ENCODE measurements at places on chromosomes 2 and 18.

DNA sequence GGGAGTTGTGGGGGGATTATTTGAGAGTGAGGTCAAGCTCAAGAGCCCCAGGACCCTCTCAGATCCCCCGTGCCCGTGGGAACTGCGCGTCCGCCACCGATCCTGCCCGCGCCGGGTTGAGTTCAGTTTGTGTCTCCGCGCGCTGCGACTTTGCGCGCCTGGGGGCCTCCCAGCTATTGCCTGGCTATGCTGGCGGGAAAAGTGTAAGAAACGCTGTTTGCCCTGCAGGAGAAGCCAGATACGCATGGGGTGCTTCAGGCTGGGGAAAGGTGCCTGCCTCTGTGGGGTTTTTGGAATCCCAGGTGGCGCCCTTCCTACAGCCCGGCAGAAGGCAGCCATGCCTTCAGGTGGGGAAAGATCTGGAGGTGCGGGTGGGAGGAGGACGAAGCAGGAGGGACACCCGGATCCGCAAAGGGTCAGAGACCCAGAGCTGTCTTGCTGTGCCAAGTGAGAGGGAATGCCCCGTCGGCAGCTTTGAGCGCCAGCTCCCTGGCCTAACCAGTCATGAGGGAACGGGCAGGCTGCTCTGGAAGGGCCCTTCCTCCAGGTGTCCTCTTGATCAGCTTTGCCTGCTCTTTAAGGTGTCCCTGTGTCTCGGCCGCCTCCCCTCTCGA lies 22.5 kb downstream of the TEX44 start:
- no peak for DNase-seq

GRCh38 chr18:69655816-69656215 lies 255.1 kb downstream of the DOK6 start:
- DNase-seq = no peak

DNA sequence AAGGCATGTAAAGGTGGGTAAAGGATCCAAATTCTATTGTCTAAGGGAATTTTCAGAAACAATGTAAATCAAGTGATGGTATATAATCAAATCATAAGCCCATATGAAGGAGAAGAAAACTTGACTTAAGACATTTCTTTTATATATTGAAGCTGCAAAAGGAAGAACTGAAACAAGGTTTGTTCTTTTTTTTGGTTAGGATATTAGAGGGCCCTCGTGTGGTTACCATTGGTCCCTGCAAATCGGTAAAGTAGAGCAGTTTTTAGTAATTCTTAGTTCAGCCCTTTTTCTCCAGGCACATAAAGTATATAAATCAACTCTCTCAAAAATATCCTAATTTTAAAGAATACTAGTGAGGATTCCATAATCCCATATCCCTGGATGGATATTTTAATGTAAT lies 105.6 kb upstream of the STK17B start:
- no peak for DNase-seq

DNA sequence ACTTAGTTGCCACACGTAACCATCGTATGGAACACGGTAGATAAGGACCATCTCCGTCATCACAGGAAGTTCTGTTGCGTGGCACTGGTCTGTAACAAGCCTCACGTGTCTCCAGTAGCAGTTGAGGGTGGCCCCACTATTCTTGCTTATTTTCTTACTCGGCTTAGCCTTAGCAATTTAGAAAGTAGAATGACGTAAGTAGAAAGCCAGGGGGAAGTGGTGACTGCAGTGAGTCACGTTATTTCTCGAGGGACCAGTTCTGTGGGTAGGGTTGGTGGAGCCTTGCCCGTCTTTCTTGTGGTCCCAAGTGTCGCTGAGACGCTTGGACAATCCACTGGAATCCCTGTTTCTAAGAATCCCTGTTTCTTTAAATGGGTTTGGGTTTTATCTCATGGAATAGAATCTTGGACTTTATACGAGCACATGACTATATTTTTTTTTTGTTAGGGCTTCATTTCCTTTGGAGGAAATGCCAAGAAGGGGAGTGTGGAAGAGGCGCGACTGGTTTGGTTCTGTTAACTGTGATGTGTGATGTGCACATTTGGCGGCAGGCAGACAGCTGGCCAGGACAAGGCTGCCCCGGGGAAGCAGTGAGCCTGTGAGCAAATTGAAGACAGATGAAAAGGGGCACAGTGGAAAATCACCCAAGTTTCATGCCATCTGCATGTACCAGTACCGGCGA lies 96.2 kb downstream of the CABLES1 start:
- DNase-seq = peak; percentile 35

DNA sequence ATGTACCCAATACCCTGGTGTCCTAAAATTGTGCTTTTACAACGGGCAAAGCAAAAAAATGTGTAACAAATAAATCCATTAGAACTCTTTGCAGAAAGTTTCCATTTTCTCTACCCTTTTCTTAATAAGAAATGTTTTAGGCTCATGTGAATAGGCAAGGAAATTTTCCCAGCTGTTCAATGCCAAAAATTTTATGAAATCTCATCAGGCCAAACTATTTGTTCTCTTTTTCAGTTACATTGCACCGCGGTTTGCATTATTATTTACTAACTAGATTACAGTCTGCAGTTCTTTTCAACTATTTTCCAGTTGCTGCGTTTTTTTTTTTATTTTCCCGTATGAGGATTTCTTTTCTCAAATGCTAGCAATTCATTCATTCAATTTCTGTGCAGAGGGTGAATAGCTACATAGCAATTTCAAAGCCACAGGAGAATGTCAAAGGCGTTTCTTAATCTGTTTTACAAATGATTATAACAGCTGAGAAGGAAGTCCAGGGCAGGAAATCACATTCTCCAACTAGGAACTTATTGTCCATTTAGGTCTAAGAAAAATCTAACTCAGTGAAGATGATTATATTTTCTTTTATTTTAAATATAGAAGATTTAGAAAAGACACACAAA lies 367.5 kb upstream of the MMADHC start:
- DNase-seq = no peak

DNA sequence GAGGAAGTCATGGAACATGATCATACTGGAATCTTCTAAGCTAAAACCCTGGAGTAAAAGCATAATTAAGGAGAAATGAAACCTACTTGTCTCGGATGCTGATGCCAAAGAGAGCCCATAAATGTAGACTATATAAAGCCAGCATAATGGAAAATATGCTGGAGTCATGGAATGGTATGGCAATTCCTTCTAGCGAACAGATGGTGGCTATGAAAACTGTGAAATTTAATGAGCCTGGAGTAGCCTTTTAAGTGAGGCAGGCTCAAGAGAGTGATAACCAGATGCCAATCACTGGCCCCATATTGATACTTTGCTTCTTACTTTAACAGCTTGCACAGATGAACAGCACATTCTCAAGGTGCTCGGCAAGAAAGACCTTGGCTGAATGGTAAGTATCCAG lies 206.3 kb downstream of the PID1 start:
- no peak for DNase-seq

DNA sequence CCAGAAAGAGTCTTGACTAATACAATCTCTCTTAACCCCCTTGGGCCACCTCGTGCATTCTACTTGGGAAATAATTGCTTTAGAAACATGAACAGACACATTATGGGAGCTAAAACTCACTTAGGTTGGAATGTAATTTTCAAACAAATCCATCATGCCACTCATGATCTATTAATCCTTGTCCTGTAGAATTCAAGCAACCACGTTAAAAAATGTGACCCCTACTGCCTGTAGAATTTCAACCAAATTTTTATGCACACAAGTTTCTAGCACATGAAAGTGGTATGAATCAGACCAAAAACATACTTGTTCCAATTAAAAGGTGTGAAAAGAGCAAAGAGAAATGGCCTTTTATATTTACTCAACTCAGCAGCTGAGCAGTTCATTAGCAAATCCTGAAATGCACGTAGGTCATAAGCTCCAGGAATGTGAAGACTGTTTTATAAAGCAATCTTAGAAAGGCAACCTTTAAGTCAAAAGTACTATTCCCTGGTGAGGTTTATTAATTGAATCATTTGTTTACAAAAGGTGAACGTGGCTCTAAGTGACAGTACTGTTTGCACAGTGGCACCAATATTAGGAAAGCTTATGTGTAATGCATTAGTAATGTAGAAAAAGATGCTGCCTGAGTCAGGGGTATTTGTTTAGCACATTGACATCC lies 459.4 kb upstream of the UBE2E3 start:
- DNase-seq = no peak

GRCh38 chr2:221997100-221997499 lies 301.7 kb downstream of the PAX3 start:
- no peak for DNase-seq

- DNase-seq = no peak
These were observed 343 bp downstream of the RASGRP3 start for GRCh38 chr2:33476793-33477190.

DNA sequence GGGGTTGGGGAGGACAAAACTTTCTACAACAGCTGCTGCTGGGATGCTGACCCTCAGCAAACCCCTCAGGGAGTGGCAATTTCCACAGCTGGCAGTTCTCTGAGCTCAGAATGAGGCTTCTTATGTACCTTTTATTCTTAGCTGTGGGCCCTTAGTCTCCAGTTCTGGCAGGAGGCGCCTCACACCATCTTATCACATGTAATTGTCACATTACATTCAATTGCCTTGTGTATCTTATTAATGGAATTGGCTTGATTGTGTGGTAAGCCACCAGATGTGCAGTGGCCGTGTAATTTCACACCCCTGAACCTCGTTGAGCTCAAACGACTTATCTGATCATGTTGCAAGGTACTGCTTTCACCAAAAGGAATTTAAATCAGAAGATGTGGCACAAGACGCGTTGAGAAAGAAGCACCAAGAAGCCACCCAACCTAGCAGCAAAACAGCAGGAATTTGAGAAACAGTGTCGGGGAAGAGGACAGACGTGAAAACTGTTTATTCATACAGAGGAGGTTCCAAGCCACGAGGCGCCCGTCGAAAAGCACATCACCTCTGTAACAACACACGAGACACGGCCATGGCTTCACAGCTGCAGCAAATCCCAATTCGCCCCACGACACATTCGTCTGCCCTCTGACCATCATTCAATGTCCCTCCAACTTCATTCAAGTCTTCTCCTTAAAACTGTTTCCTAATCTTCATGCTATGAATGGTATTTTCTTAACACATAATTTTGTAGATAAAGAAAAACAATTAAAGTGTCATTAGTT lies 53.6 kb upstream of the LPIN2 start:
- DNase-seq = no peak

DNA sequence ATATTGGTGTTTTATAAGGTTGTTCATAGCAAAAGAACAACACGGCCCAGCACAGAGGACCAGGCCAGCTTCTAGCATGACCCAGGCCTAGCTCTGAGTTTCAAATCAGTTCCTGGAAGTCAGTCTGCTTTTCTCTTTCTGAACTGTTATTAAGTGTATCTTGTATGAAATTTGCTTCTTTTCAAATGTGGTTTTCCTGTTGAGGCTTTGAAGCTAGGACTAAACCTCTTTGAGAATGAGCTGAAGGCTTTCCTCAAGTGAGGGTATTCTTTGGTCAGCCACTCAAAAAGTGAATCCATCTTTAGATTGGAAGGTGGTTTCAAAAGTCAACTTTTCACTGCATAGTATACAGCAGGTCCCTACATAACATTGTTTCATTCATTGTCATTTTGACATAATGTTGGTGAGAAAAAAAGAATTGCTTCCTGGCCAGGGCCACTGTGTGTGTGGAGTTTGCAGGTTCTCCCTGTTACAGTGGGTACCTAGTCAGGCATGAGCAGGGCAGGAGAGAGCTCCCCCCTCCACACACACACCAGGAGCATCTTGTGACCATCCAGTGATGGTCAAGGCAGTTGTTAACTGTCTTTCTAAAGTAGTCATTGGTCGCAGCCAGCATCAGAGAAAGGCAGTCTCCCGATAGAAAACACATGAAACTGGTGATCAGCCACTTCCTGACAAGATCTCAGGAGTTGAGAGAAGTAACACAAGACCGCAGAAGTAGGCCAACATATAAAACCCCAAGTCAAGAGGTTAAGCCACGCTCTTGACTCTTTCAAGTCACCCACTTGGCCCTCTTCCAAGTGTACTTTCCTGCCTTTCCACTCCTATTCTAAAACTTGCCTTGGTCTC lies 6.7 kb upstream of the ACAA2 start:
- no peak for DNase-seq

- no peak for DNase-seq
These were observed 96.8 kb downstream of the TGFA start for GRCh38 chr2:70456585-70457495.

DNA sequence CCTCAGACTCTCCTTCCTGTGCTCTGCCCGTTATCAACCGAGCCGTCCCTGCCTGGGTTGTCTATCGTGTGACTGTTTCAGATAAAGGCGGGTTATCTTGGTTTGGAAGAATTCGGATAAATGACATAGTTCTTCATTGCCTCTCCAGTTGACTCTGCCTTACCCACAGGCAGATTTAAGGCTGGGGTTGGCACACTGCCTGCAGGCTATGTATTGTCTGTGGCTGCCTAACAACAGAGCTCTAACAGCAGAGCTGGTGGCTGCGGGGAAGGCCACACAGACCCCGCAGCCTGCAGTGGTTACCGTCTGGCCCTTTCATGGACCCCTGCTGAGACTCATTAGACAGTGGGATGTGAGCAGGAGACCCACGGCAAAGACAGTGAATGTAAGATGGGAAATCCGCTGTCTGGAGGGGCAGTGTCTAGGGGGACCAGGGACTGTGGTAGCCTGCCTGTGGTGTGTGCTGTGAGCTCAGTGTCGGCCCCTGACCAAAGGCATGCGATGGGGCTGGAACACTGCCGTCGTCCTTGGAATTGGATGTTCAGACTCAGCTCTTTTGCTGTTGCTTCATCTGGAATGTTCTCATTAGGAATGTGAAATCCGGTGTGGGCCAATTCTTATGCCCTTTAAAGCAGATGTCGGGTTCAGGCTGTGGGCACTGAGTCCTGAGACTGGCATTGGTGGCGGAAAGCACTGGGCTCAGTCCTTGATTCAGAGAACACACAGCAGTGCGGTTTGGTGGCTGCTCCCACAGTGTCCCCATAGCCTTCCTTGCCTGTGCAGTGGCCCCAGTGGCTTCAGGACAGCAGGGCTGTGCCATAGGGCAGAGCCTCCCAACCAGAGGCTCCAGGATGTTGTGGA lies 44.5 kb downstream of the SH3RF3 start:
- DNase-seq = no peak

GRCh38 chr2:27885661-27886060 lies 4.5 kb downstream of the RBKS start:
- no peak for DNase-seq

- DNase-seq = no peak
These were observed 1.4 kb downstream of the PSD4 start for GRCh38 chr2:113175042-113175628.
